Activated CD4-positive, alpha-beta T cell treated with anti-CD3 and anti-CD28 coated beads, Interleukin-2, amount 50 U/mL, for 1 hour (primary cell): ENCODE measurements at places on chromosomes 3 and 15.
A peak's percentile ranks its signal among the peaks of the same experiment; 100 is the strongest.

DNA sequence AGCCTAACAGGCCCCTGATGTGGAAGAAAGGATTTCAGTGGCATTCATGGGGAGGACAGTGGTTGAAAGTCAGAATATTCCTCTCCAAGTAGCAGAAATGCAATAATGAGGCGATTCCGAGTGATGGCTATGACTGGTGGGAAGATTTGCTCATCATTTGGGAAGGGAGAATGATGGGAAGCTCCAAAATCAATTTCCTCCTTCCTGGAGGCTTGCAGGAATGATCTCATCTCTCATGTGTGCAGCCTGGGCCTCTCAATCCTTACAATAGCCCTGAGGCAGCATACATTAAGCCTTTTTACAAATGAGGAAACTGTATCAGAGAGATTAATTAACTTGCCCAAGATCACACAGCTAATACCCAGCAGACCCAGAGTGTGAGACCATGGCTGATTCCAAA lies 58.7 kb downstream of the BOC start:
- DNase-seq: no peak

- no peak for DNase-seq
These were observed 3.9 kb downstream of the TMED3 start for GRCh38 chr15:79314811-79315210.

DNA sequence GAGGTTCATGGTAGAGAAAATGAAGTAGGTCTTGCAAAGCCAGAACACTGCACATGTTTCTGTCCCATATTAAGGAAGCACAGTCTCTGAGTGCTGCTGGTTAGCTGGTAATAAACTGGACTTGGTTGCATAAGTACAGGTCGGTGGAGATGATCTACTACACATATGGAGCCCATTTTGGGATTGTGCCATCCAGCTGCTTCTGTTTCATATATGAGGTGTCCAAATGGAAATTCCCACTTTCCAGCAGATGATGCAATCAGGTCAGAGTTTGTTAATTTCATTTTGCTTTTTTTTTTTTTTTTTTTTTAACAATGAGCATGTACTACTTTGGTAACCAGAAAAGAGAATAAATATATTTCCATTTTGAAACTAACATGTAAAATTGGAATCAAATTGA lies 122.6 kb downstream of the SATB1 start:
- DNase-seq: no peak

DNA sequence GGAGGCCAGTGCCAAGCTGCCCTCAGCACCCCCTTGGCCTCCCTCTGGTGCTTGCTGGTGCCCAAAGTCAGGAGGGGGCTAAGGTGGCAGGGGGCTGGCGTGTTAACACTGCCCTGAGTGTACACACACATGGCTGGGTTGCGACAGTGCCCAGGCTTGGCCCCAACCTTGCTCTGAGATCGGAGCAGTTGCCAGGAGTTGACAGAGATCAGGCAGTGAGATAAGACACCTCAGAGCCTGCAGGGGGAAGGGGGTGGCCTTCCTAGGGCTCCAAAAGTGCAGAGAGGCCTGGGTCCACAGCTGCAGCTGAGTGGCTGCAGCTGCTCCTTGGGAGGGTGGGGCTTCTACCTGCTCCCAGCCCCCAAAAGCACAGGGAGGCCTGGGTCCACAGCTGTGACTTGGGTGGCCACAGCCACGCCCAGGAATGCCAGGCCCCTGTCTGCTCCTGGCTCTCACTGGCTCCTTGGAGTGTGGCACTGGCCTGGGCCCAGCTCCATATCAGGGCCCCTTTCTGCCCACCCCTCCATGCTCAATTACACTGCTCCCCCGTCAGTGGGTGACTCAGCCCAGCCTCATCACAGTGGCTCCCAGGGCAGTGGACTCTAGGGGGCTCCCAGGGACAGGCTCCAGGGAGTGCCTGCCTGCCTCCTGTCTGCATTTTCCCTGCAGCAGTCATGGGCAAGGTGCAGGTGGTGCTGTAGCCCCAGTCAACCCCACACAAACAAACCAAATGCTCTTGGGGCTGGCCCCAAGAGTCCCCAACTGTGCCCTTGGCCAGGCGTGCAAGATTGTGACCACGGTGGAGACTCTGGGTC lies 56.4 kb upstream of the C15orf39 start:
- no peak for DNase-seq

GRCh38 chr15:30929982-30930381 lies 26.3 kb downstream of the FAN1 start:
- no peak for DNase-seq

DNA sequence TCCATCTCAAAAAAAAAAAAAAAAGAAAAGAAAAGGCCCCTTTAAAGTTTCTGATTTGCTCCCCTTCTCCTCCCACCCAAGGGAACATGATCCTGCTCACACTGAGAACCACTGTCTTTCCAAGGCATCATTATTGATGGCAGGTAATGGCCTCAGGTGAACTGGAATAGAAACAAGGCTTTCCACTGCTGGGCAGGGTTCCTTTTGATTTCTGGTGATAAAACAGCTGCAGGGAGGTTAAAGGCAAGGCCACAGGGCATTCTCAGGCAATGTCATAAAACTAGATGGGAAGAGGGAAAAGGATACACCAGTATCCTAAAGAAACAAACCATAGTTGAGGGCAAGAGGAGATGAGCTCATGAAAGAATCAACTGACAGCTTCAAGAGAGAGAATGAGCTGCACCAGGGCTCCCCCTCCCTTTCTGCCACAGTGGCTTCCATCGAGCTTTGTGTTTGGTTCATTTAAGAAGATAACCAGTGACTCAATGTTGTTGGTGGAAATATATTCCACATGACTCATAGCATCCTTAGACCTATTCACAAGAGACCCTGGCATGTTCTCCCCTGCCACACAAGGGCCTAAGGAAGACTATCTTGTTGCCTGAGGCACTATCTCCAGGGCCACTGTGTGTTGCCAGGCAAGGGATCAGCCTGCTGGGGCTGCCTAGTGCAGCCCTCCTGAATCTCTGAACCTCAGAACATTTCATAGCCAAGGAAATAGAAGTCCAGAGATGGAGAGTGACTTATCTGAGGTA lies 86.4 kb downstream of the WDR76 start:
- DNase-seq: no peak

DNA sequence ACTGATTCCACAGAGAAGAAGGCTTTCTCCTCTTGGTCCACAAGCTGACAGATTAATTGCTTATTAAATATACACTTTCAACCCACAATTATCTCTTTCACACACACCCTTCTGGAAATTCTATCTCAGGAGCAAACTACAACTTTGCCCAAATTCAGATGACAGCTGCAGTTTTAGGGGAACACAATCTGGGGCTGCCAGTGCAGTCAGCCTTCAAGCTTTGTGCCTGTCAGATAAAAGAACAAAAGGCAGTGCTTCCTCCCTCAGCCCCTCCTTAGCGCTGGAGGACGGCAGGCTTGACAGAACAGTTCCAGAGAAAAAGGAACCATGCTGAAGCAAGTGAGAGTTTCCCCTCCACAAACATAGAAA lies 99.6 kb downstream of the TMCC1 start:
- no peak for DNase-seq

DNA sequence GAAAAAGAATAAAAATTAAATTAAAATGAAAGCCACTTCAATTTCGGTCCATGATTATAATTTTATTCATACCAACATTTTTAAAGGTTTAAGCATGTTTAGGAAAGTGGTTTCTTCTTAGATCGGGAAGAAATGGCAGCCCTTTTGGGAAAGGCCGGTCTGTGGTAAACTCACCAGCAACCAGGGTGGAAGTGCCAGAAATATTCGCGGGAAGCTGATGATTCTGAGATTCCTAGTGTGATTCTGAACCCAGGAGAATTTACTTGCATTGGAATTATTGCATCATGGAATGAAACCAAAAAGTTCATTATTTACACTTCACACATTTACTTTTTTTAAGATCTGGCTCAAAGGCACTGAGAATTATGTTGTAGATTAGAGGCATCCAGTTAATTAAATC lies 97.2 kb upstream of the CCNL1 start:
- DNase-seq: no peak

- no peak for DNase-seq
These were observed 574.0 kb downstream of the RBMS3 start for GRCh38 chr3:29854821-29855220.

- peak; percentile 44 for DNase-seq
These were observed 42.2 kb downstream of the TBC1D2B start for GRCh38 chr15:78035321-78035751.

- DNase-seq: no peak
These were observed 3.9 kb upstream of the VILL start for GRCh38 chr3:37986479-37987314.

GRCh38 chr3:177777699-177778098 lies 580.4 kb upstream of the TBL1XR1 start:
- DNase-seq: peak; percentile 25

GRCh38 chr3:88433568-88433967 lies 283.8 kb downstream of the C3orf38 start:
- no peak for DNase-seq

DNA sequence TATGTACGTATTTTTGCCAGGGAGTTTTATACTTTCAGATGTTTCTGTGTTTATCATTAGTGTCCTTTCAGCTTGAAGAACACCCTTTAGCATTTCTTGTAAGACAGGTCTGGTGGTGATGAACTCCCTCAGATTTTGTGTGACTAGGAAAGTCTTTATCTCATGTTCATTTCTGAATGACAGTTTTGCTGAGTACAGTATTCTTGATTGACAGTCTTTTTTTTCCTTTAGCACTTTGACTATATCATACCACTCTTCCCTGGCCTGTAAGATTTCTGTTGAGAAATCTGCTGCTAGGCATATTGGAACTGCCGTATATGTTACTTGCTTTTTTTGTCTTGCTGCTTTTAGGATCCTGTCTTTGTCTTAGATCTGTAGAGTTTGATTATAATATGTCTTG lies 5.8 kb downstream of the LNP1 start:
- DNase-seq: no peak

DNA sequence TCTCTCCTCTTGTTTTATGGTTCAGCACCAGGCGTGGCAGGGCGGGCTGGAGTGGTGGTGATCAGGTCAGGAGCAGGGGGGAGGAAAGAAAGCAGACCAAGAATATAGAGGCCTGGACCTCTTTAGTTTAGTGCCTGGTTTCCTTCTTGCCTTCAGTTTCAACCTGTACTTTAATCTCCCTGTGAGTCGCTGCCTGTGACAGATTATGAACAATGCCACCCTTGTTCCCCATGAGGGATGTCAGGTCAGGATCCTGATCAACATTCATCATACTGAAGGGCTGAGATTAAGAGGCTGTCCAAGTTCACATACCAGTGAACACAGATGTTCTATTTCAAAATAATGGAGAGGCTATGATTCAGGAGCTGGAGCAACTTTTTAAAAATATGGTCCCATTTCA lies 11.4 kb downstream of the ENTPD3 start:
- DNase-seq: no peak

DNA sequence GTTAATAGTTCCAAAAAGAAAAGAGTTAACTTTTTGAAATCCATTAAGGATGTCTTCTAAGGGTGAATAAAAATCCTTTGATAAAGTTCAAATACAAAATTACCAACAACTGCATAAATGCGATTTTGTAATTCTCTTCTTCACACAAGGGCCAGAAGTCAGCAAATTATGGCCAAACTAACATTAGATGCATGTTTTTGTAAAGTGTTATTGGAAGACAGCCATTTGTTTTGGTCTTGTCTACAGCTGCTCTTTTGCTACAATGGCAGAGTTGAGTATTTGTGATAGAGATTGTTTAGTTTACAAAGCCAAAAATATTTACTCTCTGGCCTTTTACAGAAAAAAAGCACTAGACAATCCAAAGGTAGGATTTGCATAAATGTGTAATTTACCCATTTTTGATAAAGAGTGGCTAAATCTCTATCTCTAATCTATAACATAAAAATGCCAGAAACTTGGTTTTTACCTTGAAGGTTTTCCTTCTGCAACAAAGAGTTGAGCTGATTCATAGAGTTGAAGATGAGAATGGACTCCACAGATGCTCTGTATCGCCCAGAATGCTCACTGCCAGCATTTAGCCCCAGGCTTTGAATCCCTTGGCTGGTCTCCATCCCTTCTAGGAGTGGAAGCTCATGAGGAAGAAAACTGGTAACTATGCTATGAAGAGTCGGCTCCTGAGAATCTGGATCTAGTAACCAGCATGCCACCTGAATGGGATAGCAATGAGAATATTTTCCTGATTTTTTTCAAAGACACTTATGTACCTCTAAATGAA lies 64.5 kb downstream of the POLQ start:
- no peak for DNase-seq

DNA sequence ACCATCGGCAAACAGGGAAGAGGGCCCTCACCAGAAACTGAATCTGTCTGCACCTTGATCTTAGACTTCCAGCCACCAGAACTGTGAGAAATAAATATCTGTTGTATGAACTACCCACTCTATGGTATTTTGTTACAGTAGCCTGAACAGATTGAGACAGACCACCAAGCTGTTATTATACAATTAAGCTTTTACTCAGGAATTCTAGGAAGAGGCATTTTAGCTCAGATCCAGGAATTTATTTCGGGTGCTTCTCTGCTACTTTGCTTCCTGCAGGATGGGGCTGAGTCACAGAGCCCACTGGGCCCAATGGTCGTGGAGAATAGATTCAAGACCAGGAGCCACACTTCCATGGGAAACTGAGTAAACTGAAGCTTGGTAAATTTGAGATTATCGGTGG lies 145.5 kb upstream of the PFN2 start:
- DNase-seq: no peak

DNA sequence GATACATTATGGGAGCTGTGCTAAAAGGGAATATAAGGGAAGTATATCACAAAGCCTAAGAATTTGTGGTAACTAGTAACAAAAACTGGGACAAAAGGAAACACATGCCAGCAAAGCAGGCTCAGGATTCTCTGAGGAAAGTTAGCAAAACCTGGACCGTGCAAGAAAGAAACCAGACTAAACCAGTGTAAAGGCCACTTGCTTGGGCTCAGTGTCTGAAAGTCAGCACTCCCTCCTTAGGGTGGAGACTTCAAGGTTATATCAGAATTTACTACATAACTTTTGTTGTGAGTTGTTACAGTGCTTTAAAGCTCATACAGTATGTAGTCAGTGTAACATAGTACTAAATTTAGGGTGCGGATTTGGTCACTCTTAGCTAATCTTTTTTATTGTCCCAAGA lies 269.9 kb upstream of the GADL1 start:
- no peak for DNase-seq

DNA sequence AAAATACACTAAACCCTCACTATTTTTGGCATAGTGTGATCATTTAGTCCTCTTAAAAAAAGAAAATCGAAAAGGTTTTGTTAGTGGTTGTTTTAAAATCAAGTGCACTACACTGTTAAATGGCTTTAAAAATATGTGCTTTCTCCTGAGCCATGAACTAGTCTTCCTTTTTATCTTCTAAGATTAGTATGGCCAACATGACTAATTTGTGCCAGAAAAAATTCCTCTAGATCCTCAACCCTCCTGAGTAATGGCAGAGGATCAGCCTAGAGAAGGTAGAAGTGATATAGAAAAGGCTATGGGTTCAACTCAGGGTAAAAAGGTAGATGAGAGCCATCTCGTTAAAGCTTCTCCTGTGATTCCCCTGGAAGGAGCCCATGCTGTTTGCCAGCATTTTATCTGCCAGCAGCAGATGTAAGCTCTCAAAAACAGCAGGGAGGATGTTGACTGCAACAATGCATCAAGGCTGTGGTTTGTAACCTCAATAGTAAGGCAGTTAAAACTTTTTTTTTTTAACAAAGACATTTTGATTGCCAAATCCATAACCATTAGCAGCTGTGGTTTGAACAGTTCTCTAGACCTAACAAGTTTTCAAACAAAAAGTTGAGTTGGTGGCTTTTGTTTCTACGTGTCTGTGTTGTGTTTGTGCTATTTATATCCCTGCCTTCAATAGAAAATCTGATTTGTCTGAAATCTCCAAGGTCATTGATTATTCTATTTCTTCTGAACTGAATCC lies 30.2 kb upstream of the ZNF609 start:
- peak; percentile 29 for DNase-seq

- DNase-seq: no peak
These were observed 190.8 kb downstream of the ADAMTSL3 start for GRCh38 chr15:83844742-83845141.
